Stimulated activated naive CD4-positive, alpha-beta T cell treated with Interleukin-2 at 50 U/mL for 16 hours (primary cell): ENCODE measurements at places on chromosomes 5 and 9.

DNA sequence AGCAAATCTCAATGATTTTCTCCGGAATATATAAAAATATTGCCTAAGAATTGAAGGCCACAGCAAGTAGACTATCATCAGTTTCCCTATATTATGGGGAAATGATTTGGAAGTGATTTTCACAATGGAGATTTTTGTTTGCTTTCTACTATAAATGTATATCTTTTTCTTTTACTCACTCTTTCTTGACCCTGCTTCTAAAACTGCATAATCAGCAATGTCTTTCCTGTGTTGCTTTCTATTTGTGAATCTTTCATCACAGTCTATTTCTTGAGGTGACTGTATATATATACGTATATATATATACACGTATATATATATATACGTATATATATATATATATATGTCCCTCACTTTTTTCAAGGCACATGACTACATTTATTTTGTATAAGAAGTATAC is 622.6 kb downstream of the DTWD2 start:
- no peak for DNase-seq

DNA sequence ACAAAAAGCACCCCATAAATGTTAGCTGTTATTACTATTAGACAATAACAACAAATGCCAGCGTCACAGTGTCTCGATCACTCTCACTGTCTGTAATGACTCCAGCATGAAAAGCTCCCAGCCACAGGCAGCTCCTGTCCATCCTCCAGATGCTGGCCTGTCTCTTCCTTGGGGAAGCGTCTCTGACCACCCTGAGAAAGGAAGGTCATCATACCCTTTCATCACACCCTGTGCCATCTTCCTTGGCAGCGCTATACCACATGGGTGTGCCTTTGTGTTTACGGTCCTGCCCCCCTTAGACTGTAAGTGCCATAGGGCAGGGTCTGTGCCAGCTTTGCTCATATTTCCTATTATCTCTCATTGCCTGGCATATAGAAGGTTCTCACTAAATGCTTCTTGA is 90.6 kb downstream of the PRRT1B start:
- DNase-seq, result no peak

- DNase-seq, result no peak
Measured at GRCh38 chr5:59620535-59621212, 272.9 kb downstream of the PDE4D start.

- no peak for DNase-seq
Measured at GRCh38 chr5:43608406-43608805, 5.4 kb downstream of the NNT start.

- DNase-seq, result no peak
Measured at GRCh38 chr9:37640246-37640645, 10.5 kb upstream of the FRMPD1 start.

DNA sequence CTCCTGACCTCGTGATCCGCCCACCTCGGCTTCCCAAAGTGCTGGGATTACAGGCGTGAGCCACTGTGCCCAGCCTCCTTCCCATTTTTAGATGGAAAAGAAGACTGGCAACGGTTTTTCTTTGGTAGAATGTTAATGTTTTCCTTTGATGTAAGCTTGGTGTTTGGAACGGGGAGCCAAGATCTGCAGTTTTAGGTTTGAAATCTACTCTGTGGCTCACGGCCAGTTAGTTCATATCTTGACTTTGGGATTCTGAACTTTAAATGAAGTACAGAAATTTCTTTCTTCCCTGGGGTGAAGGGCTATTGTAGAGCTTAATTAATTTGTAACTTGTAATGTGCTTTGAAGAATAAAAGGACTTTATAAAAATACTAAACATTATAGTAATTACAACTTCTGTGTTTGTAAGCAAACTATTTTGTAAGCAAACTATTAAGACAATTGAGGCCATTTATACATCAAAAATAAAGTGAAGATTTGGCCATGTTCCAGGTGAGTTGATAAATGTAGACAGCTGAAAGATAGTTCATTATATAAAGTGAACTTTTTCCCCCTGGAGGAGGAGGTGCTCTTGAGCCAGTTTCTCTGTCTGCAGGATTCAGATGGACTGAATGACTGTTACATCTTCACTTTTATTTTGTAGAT is 117.1 kb upstream of the TUT7 start:
- no peak for DNase-seq

DNA sequence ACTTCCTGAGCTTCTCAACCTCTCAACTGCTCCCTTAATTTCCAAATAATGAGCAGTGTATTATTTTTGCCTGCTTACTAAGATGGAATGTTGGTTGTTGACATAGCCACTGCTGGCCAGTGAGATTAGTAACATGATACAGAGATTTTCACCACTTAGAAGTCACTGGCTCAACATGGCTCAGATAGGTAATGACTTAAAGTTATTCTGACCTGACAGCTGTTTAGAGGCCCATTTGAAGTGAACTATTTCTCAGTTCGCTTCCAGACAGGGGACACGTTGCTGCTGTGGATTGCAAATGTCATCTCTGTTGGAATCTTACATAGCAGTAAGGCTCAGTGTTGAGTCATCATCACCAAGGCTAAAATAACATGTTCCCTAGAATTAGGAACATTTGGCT is 490.2 kb downstream of the TLE4 start:
- DNase-seq, result no peak

GRCh38 chr9:20558566-20559016 is 63.7 kb downstream of the MLLT3 start:
- peak; percentile 39 for DNase-seq

DNA sequence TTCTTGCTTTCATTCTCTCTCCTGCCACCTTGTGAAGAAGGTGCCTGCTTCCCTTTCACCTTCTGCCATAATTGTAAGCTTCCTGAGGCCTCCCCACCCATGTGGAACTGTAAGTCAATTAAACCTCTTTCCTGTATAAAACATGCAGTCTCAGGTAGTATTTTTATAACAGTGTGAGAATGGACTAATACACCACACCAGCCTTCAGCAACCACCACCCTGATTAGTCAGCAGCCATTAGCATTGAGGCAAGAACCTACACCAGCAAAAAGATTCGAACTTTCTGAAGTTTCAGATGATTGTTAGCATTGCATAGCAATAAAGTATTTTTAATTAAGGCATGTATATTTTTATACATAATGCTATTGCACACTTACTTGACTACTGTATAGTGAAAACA is 980.2 kb downstream of the EFNA5 start:
- DNase-seq, result no peak

- DNase-seq, result no peak
Measured at GRCh38 chr5:59588922-59589321, 304.6 kb downstream of the PDE4D start.

DNA sequence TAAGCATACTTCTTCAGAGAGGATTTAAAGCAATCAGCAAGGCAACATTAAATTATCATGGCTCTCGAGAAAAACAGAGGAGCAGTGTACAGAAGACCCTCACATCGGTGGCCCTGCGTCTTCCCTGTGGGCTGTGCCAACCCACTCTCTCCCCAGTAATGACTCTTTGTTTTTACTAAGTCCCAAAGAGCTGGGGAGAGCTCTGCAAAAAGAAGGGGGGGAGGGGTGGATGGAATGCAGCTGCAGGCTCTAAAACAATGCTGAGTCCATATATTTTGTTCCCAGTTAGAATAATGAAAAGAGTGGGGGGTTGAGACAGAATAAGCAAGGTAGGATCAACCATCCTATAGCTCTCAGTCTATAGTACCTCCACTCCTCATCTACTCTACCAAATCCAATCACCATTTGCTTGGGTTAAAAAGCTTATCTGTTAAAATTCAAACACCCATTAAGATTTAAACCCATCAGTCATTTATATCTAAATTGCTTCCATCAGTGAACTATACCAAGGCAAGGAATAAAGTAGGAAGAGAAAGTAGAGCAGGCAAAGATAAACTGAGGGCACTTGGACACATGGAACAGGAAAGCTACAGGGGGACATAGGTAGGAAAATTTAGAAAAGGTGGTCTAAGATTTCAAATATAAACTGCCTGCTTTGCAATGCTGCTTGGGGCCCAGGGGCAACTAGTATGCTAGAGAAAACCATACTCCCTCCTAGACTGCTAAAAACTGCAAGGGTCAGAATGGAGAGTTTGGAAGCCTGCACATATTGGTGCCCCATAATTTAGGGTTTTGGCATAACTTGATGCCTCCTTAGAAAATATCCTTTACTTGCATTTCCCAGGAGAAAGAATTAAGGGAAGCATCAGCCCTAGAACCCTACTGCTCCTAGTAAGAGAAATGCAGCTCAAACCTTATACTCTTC is 20.6 kb downstream of the ELL2 start:
- no peak for DNase-seq
